DMS 273 treated with DMSO at 0.1 percent for 48 hours (cell line): ENCODE measurements at places on chromosomes 11 and 22.

GRCh38 chr11:134521452-134522289 is 109.6 kb upstream of the B3GAT1 start:
- DNase-seq: no peak

DNA sequence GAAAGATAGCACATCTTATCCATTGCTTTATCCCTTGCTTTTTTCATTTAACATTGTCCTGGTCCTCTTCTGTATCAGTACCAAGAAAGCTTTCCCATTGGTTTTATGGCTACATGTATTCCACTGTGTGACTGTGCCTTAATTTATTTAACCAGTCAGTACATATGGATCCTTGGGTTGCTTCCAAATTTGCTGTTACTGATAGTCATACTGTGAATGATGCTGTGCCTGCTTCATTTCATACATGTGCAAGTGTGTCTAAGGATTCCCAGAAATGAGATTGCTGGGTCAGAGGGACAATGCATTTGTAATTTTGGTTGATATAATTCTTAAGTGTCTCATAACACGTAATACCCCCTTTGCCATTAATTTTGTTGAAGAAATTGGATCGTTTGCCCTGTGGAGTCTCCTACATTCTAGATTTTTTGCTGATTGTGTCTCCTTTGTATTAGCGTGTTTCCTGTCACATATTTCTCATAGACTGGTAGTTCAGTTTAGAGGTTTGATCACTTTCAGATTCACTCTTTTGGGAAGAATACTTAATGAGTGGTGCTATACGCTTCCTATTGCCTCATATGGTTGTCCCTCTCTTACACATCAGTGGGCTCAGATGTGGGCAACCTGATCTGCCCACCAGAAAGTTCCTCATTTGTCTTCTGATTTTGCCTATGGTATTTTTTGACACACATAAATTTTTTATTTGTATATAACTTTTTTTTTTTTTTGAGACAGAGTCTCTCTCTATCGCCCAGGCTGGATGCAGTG is 35.3 kb downstream of the MYBPC3 start:
- DNase-seq: no peak

DNA sequence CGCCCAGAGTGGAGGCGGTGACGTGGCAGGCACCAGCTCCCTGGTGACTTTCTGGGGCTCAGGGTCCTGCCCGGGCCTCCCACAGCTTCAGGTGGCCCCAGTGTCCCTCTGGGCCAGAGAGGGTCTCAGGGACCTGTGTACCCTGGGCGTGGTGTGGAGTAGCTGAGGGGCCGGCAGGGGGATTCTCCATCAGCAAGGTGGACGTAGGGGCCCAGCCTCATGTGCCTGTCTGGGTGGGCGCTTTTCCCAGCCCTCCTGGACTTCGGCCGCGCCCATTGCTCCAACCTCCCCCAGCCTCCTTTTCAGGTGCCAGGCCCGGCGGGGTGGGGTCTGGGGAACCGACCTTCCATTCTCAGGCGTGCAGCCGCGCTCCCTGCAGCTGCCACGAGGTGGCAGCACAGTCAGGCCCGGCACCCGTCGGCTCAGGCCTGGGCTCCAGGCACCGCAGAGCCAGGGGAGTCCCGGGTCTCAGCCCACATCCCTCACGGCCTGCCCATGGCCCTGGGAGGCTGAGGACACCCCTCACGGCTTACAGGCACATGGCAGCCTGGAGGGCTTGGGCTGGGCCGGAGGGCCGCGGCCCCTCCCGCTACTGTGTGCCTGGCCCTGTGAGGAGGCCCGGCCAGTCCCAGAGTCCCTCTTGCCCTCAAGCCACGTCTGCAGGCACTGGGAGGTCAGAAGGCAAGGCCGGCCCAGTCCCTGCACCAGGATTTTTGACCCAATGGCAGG is 19.9 kb upstream of the MUC5B start:
- no peak for DNase-seq

DNA sequence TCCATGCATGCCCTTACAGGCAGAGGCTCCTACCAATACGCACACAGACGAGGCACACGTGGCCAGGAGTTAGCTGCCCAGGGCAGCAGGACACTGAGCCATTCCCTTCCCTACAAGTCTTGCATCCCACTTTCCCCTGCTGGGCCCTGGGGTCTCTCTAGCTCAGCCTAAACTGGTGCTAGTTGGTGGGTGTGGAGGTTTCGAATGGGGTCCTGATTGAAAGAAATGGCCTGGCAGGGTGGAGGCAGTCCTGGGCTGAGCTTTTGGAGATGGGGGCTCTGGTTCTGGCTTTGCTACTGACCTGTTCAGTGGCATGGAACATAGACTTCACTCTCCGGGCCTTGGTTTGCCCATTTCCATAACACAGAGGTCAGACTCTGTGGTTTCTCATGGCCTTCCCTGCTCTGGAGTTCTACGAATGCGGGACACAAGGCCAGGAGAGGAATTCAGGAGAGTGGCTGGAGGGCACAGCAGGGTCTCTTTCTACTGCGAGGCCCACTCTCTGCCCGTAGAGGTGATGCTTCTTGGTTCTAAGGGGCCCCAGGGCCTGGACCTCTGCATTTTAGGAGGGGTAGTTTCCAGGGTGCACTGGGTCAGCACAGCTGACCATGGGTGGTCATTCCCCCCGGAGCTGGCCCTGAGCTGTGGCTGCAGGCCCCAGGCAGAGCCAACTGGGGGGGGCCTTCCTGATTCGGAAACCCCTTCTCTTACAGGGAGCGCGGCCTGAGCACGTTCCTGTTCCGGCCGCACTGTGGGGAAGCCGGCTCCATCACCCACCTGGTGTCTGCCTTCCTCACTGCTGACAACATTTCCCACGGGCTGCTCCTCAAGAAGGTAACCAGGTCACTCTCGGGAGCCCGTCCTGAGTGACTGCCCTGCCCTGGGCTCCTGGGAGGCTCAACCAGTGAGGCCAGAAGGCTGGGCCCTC is 40.0 kb downstream of the RNF141 start:
- no peak for DNase-seq

- DNase-seq: no peak
These were observed 8.6 kb downstream of the TTLL8 start for GRCh38 chr22:50049299-50050195.

- no peak for DNase-seq
These were observed 127.2 kb downstream of the ST3GAL4 start for GRCh38 chr11:126482586-126483108.

GRCh38 chr11:134070342-134070845 is 1.5 kb downstream of the JAM3 start:
- no peak for DNase-seq

DNA sequence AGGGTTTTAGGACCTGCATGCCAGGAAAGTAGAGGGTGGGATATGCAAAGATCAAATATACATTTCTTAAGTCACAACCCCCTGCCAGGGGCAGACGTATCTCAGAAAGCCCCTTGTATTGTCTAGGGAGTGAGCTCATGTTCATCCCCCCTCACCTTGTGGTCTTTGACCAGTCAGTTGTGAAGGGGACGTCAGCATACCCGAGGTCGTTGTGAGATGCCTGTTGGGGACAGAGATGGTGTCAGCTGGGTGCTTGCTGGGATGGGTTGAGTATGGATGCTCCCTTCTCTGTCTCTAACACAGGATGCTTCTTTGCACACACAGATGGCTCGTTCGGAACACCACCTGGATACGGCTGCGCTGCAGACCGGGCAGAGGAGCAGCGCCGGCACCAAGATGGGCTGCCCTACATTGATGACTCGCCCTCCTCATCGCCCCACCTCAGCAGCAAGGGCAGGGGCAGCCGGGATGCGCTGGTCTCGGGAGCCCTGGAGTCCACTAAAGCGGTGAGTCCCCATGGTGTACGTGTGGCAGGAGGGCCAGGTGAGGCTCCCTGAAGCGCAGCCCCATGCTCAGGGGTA is 73.3 kb downstream of the BCR start:
- DNase-seq: no peak

- no peak for DNase-seq
These were observed 577 bp upstream of the DKK3 start for GRCh38 chr11:12008790-12009616.

- DNase-seq: no peak
These were observed 5.0 kb downstream of the DRD2 start for GRCh38 chr11:113470233-113470632.

- DNase-seq: no peak
These were observed 1147.1 kb upstream of the TENM4 start for GRCh38 chr11:80587906-80588305.

DNA sequence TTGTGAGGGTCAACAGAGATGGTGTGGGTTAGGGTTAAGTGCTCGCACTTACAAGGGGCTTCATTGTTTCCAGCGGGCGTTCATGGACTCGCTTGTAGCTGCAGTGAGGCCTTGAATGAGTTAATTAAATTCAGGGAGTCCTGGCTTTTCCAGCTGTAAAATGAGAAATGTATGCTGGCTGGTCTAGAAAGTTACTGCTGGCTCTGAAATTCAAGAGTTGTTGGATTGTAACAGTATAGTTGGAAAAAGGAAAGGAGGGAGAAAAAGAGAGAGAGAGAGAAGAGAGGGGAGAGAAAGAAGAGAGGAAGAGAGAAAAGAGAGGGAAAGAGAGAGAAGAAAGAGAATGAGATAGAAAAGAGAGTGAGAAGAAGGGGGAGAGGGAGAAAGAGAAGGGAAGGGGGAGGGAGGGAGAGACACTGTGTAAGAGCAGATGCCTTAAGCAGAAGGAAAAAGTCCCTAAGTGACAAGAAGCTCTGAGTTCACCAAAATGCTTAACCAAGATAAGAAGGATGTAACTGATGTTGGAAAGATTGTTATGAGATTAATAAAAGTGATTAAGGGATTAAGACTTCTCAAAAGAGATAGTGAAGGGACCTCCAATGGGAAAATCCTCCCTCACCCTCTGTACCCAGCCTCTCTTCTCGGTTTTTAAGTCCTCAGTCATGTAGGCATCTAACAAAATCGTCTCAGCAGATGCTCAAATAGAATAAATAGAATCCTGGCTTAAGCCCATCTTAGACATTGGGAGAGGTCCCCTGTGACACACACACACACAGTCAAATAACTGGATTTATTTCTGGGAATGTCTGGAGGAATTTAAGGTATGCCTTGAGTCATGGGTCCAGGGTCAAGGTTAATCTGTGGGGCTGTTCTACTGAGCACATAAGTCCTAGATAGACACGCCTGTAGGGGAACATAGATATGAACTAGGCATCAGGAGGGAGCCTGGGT is 477.9 kb downstream of the MIAT start:
- DNase-seq: no peak

DNA sequence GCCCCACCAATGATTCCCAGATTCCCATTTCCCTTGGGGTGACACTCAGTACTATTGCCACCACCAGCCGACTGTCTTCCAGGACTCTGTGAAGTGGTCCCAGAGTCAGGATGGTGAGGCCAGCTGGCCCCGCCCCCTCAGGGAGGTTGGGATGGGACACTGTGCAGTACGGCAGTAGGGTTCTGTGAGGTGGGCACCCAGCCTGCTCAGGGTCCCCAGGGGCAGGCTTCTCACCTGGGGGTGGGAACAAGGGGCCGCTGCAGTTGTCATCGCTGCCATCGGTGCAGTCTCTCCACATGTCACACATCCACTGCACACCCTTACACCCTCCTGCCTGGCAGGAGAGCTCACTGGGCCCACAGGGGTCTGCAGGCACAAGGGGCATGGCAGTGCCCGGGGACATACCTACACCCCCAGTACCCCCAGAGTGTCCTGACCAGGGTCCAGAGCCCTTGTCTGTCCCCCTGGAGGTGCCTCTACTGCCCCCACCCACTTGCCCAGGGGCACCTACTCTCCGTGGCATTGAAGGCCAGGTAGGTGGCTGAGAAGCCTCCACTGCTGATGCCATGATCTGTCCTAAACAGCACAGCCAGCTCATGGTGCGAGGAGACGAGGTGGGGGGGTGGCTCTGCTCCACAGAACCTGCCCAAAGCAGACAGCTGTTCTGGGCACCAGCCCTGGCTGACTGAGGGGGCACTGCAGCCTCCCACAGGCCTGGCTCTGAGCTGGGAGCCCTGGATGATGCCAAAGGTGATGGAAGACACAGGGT is 1.9 kb upstream of the C1QTNF5 start:
- no peak for DNase-seq

DNA sequence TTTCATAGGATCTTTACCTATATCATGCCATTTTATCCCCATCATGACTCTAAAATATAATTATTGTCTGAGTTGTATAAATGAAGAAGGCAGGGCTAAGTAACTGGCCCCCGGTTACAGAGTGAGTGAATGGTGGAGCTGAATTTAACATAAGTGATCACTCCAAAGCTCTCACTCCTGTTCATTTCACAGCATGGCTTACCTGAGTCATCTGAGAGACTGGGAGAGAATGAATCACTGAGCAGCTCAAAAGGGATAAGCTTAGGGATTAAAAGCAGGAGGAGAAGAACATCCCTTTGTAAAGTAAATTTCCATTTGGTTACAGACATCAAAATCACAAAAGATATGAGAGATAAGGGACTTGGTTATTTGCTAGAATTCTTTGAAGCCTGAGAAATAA is 294.0 kb upstream of the CTSC start:
- no peak for DNase-seq

GRCh38 chr11:65501472-65502273 is 2.8 kb downstream of the MALAT1 start:
- DNase-seq: no peak

DNA sequence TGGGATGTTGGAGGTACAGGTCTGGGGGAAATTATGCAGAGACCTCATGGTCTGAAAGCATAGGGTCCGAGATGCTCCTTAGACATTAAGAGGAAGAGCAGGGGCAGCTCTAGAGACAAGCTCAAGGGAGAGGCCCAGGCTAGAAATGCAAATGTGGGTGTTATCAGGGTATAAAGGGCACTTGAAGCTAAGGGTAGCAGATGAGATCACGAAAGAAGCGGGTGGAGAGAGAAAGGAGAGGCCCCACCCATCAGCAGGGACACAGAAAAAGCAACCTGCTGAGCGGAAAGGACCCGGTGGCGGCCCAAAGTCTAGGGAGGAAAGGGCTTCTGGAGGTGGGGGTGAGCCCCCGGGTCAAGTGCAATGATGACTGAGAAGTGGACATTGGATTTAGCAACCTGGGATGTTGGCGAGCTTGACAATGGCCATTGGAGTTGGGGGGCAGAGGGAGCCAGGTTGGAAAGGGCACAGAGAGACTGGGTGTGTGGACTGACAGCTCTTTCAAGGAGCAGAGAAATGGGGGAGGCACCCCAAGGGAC is 8.9 kb downstream of the TMPRSS6 start:
- no peak for DNase-seq

DNA sequence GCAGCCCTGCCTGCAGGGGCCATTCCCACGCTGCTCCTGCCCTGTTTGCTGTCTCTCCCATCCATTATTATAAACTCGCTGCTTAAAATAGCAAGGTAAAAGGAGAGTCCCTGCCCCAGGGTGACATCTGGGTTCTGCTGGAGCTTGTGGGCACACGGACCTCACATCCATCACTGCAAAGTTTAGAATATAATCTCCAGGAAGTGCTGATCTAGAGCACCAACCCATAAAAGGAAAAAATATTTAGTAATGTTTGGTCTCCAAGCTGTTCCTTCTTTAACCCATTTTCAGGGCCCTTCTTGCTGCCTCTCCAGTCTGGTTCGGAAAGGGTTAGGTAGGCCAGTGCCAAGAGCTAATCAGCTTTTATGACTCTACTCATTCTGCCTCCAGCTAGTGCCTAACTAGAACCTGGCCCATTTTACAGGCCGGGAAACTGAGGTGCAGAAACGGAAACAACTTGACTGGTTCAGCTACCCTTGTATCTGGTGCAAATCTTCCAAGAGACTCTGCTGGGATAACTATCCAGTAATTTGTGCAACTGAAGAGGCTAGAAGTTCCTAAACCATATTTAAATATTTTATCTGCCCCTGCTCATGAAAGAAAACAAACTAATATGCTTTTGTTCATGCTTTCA is 37.5 kb downstream of the IRAG1 start:
- no peak for DNase-seq
